ENCODE measurements at places on chromosomes 7 and 10.

DNA sequence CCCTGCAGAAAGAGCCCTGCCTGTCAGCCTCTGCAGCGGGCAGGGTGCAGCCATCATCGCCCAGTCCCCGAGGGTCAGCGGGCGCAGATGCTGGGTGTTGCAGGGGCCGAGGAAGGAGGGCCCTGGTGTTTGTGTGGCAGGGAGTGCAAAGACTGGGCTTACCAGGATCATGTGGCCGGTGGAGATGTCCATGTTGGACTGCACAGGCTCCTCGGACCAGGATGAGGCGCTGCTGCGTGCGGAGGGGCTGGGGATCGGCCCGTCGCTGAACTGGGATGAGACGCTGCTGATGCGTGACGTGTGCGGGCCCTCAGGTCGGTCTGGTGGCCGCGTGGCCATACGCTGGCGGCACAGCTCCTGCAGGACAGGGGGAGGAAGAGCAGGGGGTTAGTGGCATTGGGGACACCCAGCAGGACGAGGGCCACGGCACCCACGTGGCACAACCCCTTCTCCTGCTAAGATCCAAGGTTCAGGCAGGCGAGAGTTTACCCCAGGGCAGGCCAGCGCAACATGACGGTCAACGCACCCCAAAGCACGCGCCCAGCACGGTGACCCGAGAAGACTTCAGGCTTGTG lies 319.5 kb downstream of the DNAJB6 start:
- no peak for DNase-seq

DNA sequence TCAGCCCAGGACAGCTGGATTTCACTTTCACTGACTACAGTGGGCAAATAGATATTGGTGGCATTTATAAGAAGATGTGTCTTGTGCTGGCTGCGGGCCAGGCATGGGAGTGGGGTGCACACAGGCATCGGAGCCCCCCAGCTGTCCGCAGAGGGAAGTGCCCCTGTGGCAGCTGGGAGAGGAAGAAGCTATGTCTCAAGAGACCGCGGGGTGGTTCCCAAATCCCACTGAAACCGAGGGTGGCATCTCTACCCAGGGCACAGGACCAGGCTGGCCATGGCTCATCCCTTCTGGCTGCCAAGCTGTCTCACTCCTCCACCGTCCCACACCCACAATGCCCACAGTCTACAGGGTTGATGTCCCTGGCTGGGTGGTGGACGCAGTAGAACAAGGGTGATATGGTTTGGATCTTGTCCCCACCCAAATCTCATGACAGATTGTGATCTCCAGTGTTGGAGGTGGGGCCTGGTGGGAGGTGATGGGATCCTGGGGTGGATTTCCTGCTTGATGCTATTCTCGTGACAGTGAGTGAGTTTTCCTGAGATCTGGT lies 94.8 kb downstream of the TCERG1L start:
- DNase-seq, result no peak

DNA sequence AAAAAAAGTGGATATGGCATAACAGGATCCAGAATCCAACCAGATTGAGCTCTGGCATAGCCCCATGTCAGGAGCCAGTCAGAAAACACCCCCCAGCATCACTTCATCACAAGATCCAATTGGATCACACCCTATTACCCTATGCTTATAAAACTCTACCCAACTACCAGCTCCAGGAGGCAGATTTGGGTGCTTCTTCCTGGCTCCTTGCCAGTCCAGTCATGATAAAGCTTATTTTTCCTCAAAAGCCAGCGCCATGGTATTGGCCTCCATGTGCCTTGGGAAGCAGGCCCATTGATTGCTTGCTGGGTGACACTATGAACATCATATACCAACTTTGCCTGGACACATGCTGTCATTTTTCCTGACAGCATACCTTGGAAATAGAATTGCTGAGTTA lies 281.4 kb upstream of the MKLN1 start:
- DNase-seq, result no peak

DNA sequence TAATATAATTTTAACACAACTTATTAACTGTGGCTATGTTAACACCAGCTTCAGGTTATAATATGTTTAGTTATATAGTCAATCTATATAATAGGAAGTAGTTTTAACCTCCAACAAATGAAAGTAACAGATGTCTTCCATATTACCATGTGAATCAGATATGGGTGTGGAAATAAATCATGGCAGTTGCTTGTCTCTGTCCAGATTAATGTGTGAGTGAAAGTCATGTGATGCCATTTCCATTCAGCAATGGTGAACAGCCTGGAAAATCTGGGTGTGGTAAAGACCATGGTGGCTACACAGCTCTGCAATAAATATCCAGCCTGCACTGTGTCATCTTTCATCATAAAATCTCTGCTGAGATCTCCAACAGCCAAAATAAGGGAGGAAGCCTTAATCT lies 27.8 kb downstream of the HEPACAM2 start:
- no peak for DNase-seq

DNA sequence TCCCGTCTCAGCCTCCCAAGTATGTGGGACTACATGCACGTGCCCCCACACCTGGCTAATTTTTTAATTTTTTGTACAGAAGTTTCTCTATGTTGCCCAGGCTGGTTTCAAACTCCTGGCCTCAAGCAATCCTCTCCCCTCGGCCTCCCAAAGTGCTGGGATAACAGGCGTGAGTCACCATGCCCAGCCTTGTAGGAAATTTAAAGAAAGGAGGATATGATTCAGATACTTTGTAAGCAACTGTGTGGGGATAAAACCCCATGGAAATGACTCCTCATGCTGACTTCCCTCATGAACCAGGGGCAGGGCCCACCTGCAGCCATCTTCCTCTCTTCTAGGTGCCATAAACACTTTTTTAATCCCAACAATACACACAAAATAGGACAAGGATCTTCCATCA lies 50.2 kb downstream of the APBB1IP start:
- DNase-seq, result no peak

GRCh38 chr10:75598998-75599397 lies 167.6 kb downstream of the LRMDA start:
- DNase-seq, result no peak
